Lung (tissue), 17 donors: ENCODE measurements at places on chromosomes 13 and 19. TPM values are rescaled to one million over a fixed set of nuclear protein-coding genes. Genes with fewer than 3 reads are reported as not detected.

DNA sequence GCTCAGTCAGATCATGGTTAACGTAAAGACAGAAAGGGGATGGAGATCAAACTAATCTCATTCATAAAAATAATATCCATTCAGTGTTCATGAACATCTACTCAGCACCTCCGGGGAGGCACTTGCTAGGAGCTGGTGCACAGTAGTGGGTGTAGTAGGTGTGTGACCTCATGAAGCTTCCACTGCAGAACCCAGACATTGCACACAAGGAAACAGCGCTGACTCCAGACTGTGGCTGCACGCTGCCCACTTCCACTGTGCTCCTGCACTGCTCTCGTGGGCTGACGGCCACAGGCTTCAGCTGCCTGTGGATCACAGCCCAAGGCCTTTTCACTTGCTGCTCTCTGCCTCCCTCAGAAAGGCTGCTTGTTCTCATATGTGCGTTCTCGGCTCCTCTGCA lies 214.4 kb upstream of the ZNF507 start:
- H3K4me3 ChIP-seq, result no peak overlapping the region
- no peaks in the 10 kb centered on the region for H3K4me1 ChIP-seq
- no peak overlapping the region for H3K27ac ChIP-seq
- DNase-seq, result peak; percentile 4

DNA sequence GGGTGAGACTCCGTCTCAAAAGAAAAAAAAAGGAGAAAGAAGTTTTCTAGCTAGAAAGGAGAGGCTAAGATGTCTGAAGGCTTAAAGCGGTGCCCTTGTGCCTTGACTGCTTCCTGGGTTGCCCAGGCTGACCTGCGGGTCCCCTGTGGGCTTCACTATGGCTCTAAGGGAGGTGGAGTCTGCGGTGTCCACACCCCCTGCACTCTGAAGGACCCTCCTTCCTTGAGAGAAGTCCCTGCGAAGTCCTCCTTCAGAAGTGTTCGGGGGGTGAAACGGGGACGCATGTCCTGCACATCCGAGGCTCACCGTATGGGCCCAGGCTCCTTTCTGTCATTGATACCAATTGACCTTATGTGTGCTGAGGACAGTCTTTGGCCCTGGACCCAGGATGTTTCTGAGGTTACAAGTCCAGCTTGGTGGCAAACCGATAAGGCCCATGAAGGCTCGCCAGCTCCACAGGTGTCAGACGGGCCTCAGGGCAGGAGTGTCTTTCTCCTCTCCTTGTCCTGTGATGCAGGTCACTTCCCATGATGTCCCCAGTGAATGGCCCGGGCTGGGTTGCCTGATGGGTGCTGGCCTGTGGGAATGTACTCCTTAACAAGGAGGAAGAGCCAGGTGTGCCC lies 11.6 kb upstream of the RNF113B start:
- peak overlapping the region; percentile 8 for H3K27ac ChIP-seq
- H3K4me3 ChIP-seq, result no peak overlapping the region
- no peaks in the 10 kb centered on the region for H3K27me3 ChIP-seq
- H3K36me3 ChIP-seq, result no peaks in the 10 kb centered on the region

GRCh38 chr13:39144941-39145533 lies 106.8 kb downstream of the NHLRC3 start:
- H3K4me3 ChIP-seq, result no peak overlapping the region
- no peaks in the 10 kb centered on the region for H3K27me3 ChIP-seq
- peak; percentile 73 for DNase-seq
- H3K4me1 ChIP-seq, result no peaks in the 10 kb centered on the region
- H3K27ac ChIP-seq, result no peak overlapping the region

Gene ZFP36
- 170 TPM for total RNA-seq

- peak; percentile 37 for DNase-seq
- peaks cover 10% of the 10 kb centered on the region for H3K4me1 ChIP-seq
- H3K27ac ChIP-seq, result no peak overlapping the region
- peaks cover 80% of the 10 kb centered on the region for H3K27me3 ChIP-seq
- H3K36me3 ChIP-seq, result no peaks in the 10 kb centered on the region
Measured at GRCh38 chr13:94711561-94712286, 621 bp downstream of the SOX21 start.

DNA sequence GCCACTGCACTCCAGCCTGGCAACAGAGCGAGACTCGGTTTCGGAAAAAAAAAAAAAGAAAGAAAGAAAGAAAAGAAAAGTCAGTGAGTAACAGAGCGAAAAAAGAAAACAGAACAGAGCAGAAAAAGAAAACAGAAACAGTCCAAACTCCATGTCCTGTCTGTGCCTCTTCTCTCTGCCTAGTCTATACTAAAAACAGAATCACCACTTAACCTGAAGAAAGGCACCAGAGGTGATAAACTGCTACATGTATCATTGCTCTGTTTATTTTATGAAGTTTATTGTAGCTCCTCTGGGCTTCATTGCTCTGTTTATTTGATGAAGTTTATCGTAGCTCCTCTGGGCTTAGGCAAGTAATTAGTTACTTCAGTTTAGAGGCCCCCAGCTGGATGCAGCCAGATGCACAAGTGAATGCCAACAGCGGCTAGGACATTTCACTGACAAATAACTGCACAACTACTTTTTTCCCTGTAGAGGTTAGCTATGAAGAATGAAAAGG lies 39.2 kb downstream of the TBC1D4 start:
- no peak overlapping the region for H3K27ac ChIP-seq
- no peaks in the 10 kb centered on the region for H3K27me3 ChIP-seq
- peak; percentile 73 for DNase-seq

Gene EFNA2
- total RNA-seq, result 0.37 TPM

GRCh38 chr19:22603518-22604440 lies 30.3 kb upstream of the ZNF492 start:
- no peaks in the 10 kb centered on the region for H3K36me3 ChIP-seq
- no peaks in the 10 kb centered on the region for H3K27me3 ChIP-seq
- H3K4me3 ChIP-seq, result no peak overlapping the region
- no peak overlapping the region for H3K27ac ChIP-seq
- no peaks in the 10 kb centered on the region for H3K4me1 ChIP-seq

Gene ZNF90
- total RNA-seq, result 4.9 TPM

GRCh38 chr13:98606296-98606695 lies 29.4 kb upstream of the STK24 start:
- no peaks in the 10 kb centered on the region for H3K36me3 ChIP-seq
- no peaks in the 10 kb centered on the region for H3K27me3 ChIP-seq
- DNase-seq, result no peak
- H3K4me3 ChIP-seq, result no peak overlapping the region
- H3K27ac ChIP-seq, result no peak overlapping the region

Gene FUT2
- total RNA-seq, result 5.6 TPM

Gene WDR87
- not detected for total RNA-seq

Gene CACNA1A
- total RNA-seq, result 0.92 TPM

DNA sequence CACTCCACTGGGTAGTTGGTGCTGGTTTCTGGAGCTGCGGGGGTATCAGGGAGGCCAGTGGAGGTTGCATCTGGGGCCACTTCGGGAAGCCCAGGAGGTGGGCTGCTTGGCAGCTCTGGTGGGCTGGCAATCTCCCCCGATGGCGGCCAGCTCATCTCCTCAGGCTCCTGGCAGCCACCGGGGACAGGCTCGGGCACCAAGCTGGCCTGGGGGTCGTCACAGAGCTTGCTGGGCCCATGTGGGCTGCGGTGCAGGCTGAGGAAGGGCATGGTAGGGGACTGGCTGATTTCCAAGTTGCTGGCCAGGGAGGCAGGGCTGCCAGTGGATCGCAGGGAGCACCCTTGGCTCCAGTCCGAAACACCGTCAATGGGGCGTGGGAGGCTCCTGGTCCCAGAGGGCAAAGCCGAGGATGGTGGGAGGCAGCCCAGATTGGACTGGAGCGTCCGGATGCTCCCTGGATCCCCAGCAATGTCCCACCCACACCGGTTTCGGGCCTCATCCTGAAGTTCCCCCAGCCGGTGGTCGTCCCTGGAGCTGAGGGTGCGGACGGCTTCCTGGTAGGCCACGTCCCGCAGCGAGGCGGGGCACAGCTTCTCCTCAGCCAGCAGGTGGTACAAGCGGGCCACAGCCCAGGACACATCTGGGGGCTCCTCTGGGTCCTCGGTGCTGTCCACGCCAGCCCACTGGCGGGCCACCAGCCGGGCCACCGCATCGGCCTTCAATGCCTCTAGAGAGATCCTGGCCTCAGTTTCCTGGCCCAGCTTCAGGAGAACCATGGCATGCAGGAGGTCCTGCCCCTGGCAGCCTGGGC lies 13.8 kb downstream of the TICAM1 start:
- H3K4me3 ChIP-seq, result no peak overlapping the region
- H3K36me3 ChIP-seq, result no peaks in the 10 kb centered on the region
- no peaks in the 10 kb centered on the region for H3K4me1 ChIP-seq
- no peak for DNase-seq

Gene PRKCG
- 0.18 TPM for total RNA-seq

GRCh38 chr13:40221460-40222201 lies 444.8 kb downstream of the FOXO1 start:
- H3K36me3 ChIP-seq, result no peaks in the 10 kb centered on the region
- H3K4me3 ChIP-seq, result no peak overlapping the region
- no peaks in the 10 kb centered on the region for H3K4me1 ChIP-seq
- no peaks in the 10 kb centered on the region for H3K27me3 ChIP-seq

GRCh38 chr19:1266129-1266915 lies 2.8 kb upstream of the CIRBP start:
- H3K36me3 ChIP-seq, result no peaks in the 10 kb centered on the region
- no peaks in the 10 kb centered on the region for H3K27me3 ChIP-seq
- peak overlapping the region; percentile 22 for H3K4me3 ChIP-seq
- DNase-seq, result peak; percentile 67
- peaks cover 73% of the 10 kb centered on the region for H3K4me1 ChIP-seq

DNA sequence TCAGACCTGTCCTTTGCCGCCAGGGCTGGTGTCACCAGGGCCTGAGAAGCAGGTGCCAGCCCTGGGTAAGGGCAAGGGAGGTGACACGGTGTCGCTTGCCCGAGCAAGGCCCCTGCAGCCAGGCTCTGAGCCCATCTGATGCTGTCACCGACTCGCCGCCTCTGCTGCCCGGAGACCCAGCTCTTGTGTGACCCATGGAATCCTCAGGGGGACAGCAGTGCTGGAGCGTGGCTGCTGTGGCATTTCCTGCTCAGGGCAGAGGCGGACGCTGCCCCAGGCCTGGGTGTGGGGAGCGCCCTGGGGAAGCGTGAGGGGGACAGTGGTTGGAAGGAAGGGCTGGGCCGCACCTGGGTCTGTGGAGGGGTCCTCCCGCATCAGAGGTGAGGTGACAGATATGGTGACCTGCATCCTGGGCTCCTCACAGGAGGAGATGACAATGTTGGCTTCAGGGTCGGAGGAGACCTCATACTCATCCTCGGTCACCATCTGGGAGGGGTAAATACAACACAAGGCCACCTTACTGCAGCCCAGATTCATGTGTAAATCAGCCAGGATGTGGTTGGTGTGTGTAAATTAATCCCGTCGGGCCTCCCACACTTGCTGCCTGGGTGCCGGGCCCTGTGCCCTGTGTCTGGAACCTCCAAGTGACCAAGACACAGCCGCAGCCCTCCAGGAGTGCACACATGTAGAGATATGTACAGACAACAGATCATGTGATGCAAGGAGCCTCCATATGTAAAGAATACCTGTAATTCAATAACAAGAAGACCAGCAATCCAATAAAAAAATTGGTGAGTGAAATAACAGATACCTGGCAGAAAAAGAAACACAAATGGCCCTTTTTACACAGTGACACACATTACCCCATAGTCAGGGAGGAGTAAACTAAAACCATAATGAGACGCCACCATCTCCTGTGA lies 27.6 kb upstream of the MATK start:
- peak overlapping the region; percentile 92 for H3K27ac ChIP-seq
- no peaks in the 10 kb centered on the region for H3K4me1 ChIP-seq
- no peaks in the 10 kb centered on the region for H3K27me3 ChIP-seq
- no peaks in the 10 kb centered on the region for H3K36me3 ChIP-seq
- DNase-seq, result no peak

GRCh38 chr19:55443045-55443823 lies at the start of gene SHISA7:
SHISA7 (minus strand) TSS chr19:55443300; CDS start chr19:55442863, 437 bp downstream.
- DNase-seq, result no peak
- H3K27ac ChIP-seq, result no peak within 1 kb of the TSS
- H3K27me3 ChIP-seq, result peaks cover 51% of the 10 kb centered on the region
- H3K4me3 ChIP-seq, result no peak within 1 kb of the TSS
- H3K36me3 ChIP-seq, result no peaks in the 10 kb centered on the region
- no peaks in the 10 kb centered on the region for H3K4me1 ChIP-seq

Gene LINGO3
- not detected for total RNA-seq

DNA sequence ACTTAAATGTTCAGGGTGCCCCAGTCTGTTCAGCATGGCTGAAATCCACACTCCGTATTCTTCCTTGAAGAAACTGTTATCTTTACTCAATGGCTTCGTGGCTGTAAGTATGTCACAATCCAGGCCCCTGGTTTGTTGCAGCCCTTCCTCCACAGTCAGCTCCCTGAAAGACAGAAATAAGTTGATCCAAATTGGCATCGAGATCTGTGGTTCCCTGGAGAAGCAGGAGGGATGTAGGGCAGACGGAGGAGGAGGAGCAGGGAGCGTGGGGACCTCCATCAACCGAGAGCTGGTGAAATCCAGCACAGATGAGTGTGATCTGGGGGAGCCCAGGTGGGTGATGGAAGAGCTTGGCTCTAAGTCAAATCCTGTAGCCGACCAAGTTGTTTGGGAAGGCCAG lies 304 bp downstream of the TSPAN16 start:
- no peak overlapping the region for H3K27ac ChIP-seq
- no peak overlapping the region for H3K4me3 ChIP-seq
- H3K36me3 ChIP-seq, result no peaks in the 10 kb centered on the region
- H3K4me1 ChIP-seq, result no peaks in the 10 kb centered on the region
- H3K27me3 ChIP-seq, result no peaks in the 10 kb centered on the region

- no peak overlapping the region for H3K27ac ChIP-seq
- H3K36me3 ChIP-seq, result no peaks in the 10 kb centered on the region
- no peaks in the 10 kb centered on the region for H3K4me1 ChIP-seq
- H3K4me3 ChIP-seq, result no peak overlapping the region
Measured at GRCh38 chr13:41179593-41180250, 14.6 kb downstream of the KBTBD7 start.

Gene LRRC63
- 0.83 TPM for total RNA-seq

Gene WDR62
- total RNA-seq, result 2.2 TPM

GRCh38 chr19:49194408-49194807 lies 36.8 kb downstream of the TRPM4 start:
- H3K36me3 ChIP-seq, result peaks cover 22% of the 10 kb centered on the region
- H3K27me3 ChIP-seq, result no peaks in the 10 kb centered on the region
- no peak overlapping the region for H3K27ac ChIP-seq
- H3K4me3 ChIP-seq, result no peak overlapping the region
- H3K4me1 ChIP-seq, result peaks cover 9% of the 10 kb centered on the region

DNA sequence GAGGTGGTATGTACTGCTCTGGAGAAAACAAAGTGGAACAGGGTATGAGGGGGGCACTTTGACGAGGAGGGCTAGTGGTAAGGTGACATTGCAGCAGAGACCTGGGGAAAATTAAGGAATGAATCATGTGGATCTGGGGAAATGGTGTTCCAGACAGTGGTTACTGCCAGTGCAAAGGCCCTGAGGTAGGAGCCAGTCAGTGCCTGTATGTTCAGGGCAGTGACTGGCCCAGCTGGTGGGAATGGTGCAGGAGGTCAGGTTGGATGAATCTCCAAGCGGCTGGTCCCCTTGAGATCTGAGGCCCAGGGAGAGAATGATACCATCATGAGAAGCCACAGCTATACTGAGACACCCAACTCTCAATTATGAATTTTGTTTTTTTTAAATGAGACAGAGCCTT lies 4.9 kb downstream of the VAV1 start:
- H3K4me1 ChIP-seq, result no peaks in the 10 kb centered on the region
- H3K27ac ChIP-seq, result no peak overlapping the region
- H3K4me3 ChIP-seq, result no peak overlapping the region
- no peaks in the 10 kb centered on the region for H3K27me3 ChIP-seq
- H3K36me3 ChIP-seq, result no peaks in the 10 kb centered on the region
